ENCODE measurements at places on chromosomes 5 and 9.

- H3K27ac ChIP-seq, result no peak overlapping the region
- no peak for DNase-seq
- no peaks in the 10 kb centered on the region for H3K36me3 ChIP-seq
- H3K4me1 ChIP-seq, result no peaks in the 10 kb centered on the region
- H3K4me3 ChIP-seq, result no peak overlapping the region
- no peaks in the 10 kb centered on the region for H3K27me3 ChIP-seq
These were observed 143.9 kb upstream of the FBN2 start for GRCh38 chr5:128681764-128682592.

DNA sequence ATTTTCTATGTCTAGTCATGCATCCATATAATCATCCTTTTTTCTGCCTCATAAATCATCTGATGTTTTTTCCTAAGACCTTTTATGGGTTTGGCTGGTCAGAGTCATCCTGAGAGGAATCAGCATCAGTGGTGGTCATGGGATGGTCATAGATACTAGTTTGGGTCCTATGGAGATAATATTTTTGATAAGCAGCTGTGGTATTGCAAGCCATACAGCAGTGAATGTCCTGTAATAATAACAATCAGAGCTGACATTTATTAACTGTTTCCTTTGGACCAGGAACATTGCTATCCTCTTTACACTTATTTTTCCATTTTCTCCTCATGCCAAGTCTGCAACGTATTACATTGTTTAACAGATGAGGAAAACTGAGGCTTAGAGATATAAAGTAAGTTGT is 83.1 kb downstream of the TEX10 start:
- no peak overlapping the region for H3K4me3 ChIP-seq
- peaks cover 24% of the 10 kb centered on the region for H3K36me3 ChIP-seq
- no peaks in the 10 kb centered on the region for H3K27me3 ChIP-seq
- DNase-seq, result no peak

DNA sequence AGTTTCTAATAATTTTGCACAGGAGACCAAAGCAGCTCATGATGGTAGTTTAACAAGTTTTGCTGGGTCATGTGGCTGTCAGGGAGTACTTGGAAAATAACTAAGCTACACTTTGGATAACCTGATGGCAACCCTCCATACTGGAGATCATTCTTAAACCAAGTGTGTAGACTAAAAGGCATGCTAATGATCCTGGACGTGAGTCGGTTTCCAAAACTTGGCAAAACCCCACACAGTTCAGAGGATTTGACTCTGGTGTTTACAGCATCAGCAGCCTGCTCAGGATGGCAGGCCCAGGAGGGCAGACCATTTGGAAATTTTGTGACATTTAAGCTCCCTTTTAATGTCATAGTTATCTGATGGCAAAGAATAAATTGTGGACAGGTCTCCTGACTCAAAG is 196.5 kb upstream of the EFNA5 start:
- no peak overlapping the region for H3K4me3 ChIP-seq

- DNase-seq, result no peak
- peaks cover 22% of the 10 kb centered on the region for H3K27me3 ChIP-seq
These were observed 4.5 kb upstream of the ANGPTL2 start for GRCh38 chr9:127126971-127127370.

GRCh38 chr5:72507907-72508238 is 663 bp upstream of the ZNF366 start:
- H3K27ac ChIP-seq, result no peak overlapping the region
- H3K36me3 ChIP-seq, result no peaks in the 10 kb centered on the region
- H3K4me1 ChIP-seq, result peaks cover 20% of the 10 kb centered on the region

DNA sequence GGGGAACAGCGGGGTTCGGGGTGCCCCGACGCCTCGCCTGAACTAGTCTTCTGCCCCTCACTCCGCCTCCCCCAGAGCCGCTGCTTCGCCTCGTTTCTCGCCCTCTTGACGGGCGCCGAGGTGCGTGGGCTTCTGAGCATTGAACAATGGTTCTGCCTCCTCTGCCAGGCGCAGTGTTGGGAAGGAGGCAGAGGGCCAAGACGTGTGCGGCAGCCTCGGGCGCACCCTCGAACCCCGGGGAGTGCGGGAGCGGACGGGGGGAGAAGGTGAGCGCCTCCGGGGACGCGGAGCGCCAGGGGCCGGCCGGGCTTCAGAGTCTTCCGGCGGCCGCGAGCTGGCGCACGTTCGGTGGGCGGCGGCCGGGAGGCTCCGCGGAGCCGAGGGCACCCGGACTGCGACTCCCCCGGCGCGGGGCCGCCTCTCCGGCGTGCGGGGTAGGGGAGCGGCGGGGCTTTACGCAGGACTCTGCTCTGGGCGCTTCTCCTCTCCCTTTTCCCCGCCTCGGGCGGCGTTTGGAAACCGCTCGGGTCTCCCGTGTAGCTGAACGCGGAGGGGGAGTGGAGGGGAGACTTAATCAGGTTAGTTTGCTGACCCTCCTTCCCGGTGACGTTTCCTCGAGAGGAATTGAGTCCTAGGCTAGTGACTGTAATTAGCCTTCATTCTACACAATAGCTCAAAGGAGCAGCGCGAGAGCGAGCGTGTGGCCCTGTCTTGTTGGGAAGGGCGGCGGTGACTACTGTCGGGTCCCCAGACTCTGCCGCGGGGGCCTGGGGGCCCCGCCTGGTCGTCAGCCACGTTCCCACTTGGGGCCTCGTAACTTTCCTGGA is 1.1 kb downstream of the VLDLR start:
- H3K27me3 ChIP-seq, result peaks cover 74% of the 10 kb centered on the region
- no peaks in the 10 kb centered on the region for H3K36me3 ChIP-seq

DNA sequence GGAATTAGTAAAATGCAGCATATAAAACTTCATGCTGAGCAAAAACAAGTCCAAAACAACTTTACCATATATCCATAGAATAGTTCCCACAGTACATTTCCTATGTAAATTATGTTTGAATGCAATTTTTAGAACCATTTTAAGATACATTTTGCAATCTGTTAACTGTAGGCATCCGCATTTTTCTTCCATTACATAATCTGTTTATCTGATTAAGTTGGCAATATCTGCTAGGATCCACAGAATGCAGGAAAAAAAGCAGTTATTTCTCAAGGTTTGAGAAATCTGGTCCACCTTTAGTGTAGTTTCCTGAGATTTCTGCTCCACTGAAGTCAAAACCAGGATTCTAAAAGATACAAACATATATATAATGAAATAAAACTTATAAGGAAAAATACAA is 6.2 kb downstream of the NUDCD2 start:
- H3K27me3 ChIP-seq, result no peaks in the 10 kb centered on the region
- peaks cover 4% of the 10 kb centered on the region for H3K4me1 ChIP-seq
- H3K27ac ChIP-seq, result no peak overlapping the region
- peaks cover 4% of the 10 kb centered on the region for H3K36me3 ChIP-seq
- no peak overlapping the region for H3K4me3 ChIP-seq
- no peak for DNase-seq

GRCh38 chr9:68672215-68672614 is 32.8 kb upstream of the PIP5K1B start:
- peaks cover 3% of the 10 kb centered on the region for H3K27me3 ChIP-seq
- DNase-seq, result no peak

DNA sequence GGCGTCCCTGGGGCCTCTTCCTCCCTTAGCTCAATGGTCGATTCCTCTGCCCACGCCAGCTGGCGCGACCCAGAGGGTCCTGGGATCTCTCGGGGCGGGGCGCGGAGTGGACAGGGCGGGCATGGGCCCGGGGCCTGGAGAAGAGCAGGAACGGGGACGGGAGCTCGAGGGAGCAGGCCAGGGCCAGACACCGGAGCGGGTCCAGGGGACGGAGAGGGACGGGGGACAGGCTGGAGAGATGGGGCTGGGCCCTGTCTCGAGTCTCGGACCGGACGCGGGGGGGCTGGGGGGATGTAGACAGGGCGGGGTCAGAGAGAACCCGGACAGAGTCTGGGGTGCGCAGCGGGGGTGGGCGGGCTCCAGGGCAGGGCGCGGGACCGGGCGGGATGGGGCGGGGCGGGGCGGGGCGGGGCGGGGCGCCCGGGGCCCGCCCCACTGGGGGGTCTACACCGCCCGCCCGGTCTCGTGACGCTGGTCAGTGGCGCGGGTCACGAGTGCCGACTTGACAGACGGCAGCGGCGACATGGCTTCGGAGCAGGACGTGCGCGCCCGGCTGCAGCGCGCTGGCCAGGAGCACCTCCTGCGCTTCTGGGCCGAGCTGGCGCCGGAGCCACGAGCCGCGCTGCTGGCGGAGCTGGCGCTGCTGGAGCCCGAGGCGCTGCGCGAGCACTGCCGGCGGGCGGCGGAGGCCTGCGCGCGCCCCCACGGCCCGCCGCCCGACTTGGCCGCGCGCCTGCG is at the start of gene UAP1L1:
UAP1L1 (plus strand) TSS at position 508 of the 738 bp plus-strand sequence; CDS start at position 524, 16 bp downstream.
- peaks cover 33% of the 10 kb centered on the region for H3K36me3 ChIP-seq
- no peak within 1 kb of the TSS for H3K27ac ChIP-seq
- H3K4me1 ChIP-seq, result peaks cover 17% of the 10 kb centered on the region
- no peaks in the 10 kb centered on the region for H3K27me3 ChIP-seq
- peak within 1 kb of the TSS; percentile 62 for H3K4me3 ChIP-seq

- H3K27me3 ChIP-seq, result no peaks in the 10 kb centered on the region
- H3K27ac ChIP-seq, result no peak overlapping the region
- no peak overlapping the region for H3K4me3 ChIP-seq
- no peaks in the 10 kb centered on the region for H3K4me1 ChIP-seq
- peak; percentile 45 for DNase-seq
These were observed 119.1 kb upstream of the TBC1D2 start for GRCh38 chr9:98374385-98375051.

DNA sequence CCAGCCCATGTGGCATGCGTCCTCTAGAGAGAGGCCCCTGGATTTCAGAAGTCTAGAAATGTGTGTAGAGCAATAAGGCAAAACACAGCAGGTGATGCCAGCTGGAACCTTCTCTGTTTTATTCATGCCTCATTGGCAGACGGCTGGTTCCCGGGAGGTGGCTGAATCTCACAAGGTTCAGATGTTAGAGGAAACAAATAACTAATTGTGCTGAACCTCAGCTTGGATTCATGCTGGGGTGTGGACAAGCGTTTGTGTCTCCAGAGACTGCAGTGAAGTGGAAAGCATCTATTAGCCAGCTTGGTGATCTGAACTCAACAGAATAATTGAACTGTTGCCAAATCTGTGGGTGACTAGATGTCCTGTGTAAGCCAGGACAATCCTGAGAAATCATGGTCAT is 131.1 kb upstream of the NR4A3 start:
- no peak overlapping the region for H3K4me3 ChIP-seq
- DNase-seq, result no peak
- no peaks in the 10 kb centered on the region for H3K4me1 ChIP-seq
- H3K27ac ChIP-seq, result no peak overlapping the region

- DNase-seq, result no peak
- no peaks in the 10 kb centered on the region for H3K4me1 ChIP-seq
- H3K27ac ChIP-seq, result no peak overlapping the region
These were observed 34.2 kb upstream of the MSH3 start for GRCh38 chr5:80620211-80620610.

DNA sequence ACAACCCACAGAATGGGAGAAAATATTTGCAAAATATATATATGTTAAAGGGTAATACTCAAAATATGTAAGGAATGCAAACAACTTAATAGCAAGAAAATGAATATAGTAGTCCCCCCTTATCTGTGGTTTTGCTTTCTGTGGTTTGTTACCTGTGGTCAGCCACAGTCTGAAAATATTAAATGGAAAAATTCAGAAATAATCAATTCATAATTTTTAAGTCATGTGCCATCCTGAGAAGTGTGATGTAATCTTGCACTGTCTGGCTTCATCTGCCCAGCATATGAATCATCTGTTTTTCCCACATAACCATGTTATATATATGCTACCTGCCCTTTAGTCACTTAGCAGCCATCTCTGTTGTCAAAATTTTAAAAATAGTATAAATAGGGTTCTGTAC is 11.7 kb downstream of the CER1 start:
- H3K27me3 ChIP-seq, result no peaks in the 10 kb centered on the region
- no peak overlapping the region for H3K4me3 ChIP-seq
- no peak for DNase-seq

- no peak for DNase-seq
- H3K27me3 ChIP-seq, result no peaks in the 10 kb centered on the region
- no peak overlapping the region for H3K4me3 ChIP-seq
- H3K27ac ChIP-seq, result no peak overlapping the region
- H3K36me3 ChIP-seq, result no peaks in the 10 kb centered on the region
- H3K4me1 ChIP-seq, result no peaks in the 10 kb centered on the region
These were observed 70.2 kb downstream of the CMYA5 start for GRCh38 chr5:79759848-79760247.

GRCh38 chr9:130458027-130458803 is 13.5 kb downstream of the ASS1 start:
- H3K4me3 ChIP-seq, result no peak overlapping the region
- peaks cover 11% of the 10 kb centered on the region for H3K27me3 ChIP-seq
- no peak overlapping the region for H3K27ac ChIP-seq
- H3K36me3 ChIP-seq, result no peaks in the 10 kb centered on the region
- no peak for DNase-seq

DNA sequence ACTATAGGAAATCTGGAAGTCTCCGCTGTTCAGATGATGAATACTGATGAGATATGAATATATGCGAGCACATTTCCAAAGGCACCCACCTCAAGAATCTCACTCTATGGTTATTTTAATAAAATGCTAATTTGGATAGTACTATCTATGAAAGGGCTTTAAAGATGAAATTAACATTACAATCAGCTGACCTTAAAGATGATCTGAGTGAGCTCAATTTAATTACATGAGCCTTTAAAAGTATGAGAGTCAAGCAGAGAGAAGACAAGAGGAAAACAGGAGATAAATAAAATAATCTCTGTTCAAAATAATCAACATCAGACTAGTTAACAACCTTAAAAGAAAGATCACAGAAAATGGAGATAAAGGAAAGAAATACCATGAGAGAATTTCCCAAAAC is 474.1 kb upstream of the TUSC1 start:
- no peak overlapping the region for H3K27ac ChIP-seq
- no peaks in the 10 kb centered on the region for H3K4me1 ChIP-seq
- H3K4me3 ChIP-seq, result no peak overlapping the region
- DNase-seq, result no peak
- no peaks in the 10 kb centered on the region for H3K36me3 ChIP-seq
- no peaks in the 10 kb centered on the region for H3K27me3 ChIP-seq

DNA sequence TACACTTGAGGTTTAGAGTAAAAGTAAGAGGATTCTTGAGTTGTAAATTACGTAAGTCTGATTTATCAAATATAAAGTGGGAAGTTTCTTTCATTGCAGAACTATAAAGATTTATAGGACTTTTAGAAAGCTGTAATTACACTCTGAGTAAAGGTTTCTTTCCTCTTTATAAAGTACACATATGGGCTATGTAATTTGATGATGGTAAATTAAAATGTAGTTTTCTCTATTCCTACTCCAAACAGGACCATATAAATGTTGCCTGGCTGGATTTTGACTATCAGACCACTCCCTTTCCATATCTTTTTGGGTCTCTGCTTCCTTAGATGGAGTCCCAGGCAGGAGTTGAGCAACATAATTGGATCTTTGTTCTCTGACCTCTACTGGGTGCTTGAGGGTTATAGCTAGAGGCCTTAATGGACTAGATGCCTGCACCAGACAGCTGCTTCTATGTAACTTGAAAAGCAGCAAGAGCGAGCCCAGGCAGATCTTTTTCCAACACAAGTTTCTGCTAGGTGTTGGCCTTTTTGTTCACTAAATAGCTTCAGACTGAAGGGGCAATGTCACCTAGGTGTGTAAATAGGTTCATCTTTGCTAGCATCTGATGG is 11.4 kb upstream of the TEX48 start:
- H3K4me3 ChIP-seq, result no peak overlapping the region
- no peaks in the 10 kb centered on the region for H3K36me3 ChIP-seq
- no peak overlapping the region for H3K27ac ChIP-seq
- H3K4me1 ChIP-seq, result no peaks in the 10 kb centered on the region
- no peak for DNase-seq

GRCh38 chr9:127767909-127768331 is 10.5 kb downstream of the SH2D3C start:
- H3K27ac ChIP-seq, result peak overlapping the region; percentile 25
- H3K4me1 ChIP-seq, result peaks cover 67% of the 10 kb centered on the region
- H3K36me3 ChIP-seq, result peaks cover 60% of the 10 kb centered on the region
- no peaks in the 10 kb centered on the region for H3K27me3 ChIP-seq
- no peak for DNase-seq

Measured in common myeloid progenitor, CD34-positive (primary cell).